ENCODE measurements at places on chromosomes 6 and 20.
A peak's percentile ranks its signal among the peaks of the same experiment; 100 is the strongest.

DNA sequence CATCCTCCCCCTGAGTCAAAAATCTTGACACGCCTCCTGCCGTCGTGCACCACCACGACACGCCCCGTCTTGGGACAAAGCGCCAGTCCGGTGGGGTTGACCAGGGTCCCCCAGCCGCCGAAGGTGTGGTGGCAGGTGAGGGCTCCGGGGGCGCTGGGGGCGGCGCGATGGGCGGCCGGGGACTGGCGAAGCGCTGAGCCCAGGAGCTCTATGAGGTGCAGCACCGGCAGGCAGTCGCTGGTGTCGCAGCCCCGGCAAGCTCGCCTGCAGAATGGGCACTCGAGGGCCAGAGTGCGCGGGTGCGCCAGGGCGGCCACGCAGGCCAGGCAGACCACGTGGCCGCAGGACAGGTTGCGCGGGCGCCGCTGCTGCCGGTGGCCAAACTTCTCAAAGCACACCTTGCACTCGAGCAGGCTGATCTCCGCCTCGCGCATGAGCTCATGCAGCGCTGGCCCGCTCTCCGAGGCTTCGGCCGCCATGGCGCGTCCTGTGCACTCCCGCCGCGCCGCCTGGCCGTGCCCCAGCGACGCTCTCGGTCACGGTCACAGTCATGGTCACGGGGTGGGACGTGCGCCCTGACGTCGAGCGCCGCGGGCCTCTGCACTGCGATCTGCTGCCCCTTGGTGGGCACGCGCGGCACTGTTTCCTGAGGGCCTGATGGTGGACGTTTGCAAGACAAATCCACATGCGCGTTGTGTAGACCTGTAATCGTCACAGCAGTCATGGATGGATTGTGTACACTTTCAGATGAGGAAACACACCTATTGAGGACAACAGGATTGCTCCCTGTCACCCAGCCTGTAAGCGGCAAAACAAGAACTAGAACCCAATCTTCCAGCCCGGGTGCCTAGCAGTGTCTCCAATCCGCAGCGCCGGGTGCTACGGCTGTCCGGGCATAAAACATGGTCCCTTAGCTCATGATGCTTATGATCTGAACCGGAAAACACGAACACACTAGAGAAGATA is at the start of gene NHLRC1:
NHLRC1 (minus strand) TSS at position 550 of the 966 bp plus-strand sequence; CDS start at position 479, 71 bp downstream.
- DNase-seq = peak; percentile 60

GRCh38 chr6:89412071-89413005 is at the start of gene RRAGD:
Gene RRAGD, minus strand, starts transcription at chr6:89412273. Its CDS starts 280 bp downstream, at chr6:89411993.
- peak; percentile 55 for DNase-seq

GRCh38 chr6:32790306-32790705 is 26.5 kb downstream of the HLA-DOB start:
- no peak for DNase-seq

DNA sequence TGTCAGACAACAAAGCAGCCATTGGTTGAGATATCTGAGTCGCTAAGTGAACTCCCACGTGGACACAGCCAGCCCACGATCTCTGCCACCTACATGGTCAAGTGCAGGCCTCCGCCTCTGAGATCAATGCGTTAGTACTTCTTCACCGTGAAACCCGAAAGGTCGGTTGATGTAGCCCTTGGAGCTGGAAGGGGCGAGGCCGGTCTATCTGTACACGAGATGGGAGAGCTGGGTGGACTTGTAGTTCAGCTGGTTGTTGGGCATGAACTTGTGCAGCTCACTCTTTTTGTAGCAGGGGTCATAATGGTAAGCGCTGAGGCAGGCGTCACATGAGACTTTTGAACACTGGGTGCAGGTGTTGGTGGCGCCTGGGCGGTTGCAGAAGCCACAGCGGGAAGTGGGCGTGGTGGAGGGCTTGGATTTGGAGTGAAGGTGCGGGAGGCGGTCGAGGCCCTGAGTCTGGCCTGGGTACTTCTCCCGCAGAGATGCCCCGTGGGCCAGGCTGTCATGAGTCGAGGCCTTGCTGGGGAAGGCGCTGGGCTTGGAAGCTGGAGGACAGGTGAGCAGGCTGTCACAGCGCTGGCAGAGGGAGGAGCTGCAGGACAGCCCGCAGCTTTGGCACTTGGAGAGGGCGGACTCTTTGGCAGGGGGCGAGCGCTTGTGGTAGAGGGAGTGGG is 9.8 kb downstream of the SPATA2 start:
- no peak for DNase-seq

DNA sequence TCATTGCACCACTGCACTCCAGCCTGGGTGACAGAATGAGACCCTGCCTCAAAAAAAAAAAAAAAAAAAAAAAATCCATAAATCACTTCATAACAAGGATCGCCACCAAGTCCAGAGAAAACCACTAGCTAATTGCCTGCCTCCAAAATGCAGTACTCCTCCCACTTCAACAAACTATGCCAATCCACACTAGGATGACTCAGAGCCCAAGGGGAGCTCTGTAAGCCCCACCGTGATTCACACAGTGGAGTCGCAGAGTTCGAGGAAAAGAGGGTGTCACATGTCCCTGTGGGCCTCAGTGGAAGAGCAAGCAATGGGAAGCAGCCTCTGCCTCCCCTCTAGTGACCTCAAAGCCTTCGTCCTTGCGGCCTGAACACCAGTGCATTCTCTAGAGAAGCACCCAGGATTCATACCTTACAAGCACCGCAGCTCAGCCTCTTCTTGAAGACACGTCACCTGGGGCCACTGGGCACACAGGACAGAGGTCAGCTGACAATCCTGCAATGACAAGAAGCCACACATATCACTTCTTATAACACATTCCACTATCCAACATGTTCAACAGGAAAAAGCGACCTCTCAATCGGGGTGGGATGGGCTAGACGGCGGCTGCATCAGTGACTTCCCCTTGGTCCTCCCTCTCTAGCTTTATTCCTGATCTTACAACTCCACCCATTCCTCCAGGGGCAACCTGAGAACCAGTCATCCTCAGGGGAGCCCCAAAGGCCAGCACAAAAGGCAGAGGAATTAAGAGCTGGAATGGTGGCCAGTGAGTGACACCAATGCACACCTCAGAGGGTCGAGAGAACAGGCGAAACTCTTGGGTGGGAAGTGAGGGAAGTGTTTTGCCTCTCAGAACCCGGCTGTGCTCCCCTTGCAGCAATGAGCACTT is 8.9 kb downstream of the SNHG17 start:
- no peak for DNase-seq

GRCh38 chr6:41694815-41695526 is 40.4 kb downstream of the TFEB start:
- DNase-seq = no peak

DNA sequence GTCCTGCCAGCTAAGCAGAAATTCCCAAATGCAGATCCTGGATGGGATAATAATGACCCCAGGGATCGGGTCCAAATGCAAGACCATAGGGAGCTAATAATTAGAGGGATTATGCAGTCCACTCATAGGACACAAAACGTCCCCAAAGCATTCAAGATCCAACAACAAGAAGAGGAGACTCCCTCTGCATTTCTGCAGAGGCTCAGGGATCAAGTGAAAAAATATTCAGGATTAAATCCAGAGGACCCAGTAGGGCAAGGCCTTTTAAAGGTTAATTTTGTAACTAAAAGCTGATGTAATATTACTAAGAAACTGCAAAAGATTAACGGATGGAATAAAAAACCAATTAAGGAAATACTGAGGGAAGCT is 22.2 kb downstream of the HLA-A start:
- no peak for DNase-seq

GRCh38 chr6:168282985-168283685 is 36.4 kb downstream of the DACT2 start:
- DNase-seq = no peak

- DNase-seq = no peak
Observed at GRCh38 chr6:139194740-139195139, 59.9 kb downstream of the HECA start.

DNA sequence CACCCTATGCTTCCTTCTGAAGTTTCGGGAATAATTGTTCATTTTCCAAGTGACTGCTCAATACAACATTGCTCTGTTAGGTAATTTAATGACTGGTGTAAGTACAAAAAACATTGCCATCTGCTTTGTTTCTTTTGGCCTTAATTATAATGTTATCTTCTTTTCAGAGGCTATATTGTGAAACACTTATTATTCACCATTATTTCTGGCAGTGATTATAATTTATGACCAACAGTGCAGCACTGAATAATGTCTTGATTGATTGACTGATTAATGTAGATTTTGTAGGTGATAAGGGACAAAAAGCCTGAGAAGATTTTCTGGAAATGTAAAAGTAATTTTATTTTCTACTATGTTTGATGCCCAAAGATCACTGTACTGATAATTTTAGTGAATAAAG is 377.7 kb downstream of the PLCB1 start:
- DNase-seq = no peak

Data from activated CD4-positive, alpha-beta T cell treated with anti-CD3 and anti-CD28 coated beads, Interleukin-2, amount 50 U/mL, for 4 hours (primary cell).